ENCODE measurements at places on chromosomes 7 and 10.

DNA sequence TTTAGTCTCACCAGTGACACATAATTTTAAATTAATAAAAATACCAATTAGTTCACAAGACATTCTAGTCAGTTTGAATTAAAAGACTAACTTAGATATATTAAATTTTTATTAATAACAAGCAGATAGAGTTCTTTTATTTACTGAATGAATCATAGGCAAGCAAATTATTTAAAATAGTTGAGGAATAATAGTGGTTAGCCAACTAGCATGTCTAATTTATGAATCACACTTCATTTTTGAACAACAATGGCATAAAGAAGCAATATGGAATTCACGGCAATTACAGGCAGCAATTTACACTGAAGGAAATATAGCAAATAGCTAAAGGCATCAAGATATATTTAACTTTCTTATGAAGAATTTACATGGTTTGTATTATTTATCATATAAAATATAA, 187.0 kb upstream of the SLC26A5 start:
- no peak for DNase-seq

GRCh38 chr10:88515235-88515634, 67.9 kb downstream of the RNLS start:
- no peak for DNase-seq

GRCh38 chr7:11911900-11912299, 79.9 kb upstream of the THSD7A start:
- no peak for DNase-seq

DNA sequence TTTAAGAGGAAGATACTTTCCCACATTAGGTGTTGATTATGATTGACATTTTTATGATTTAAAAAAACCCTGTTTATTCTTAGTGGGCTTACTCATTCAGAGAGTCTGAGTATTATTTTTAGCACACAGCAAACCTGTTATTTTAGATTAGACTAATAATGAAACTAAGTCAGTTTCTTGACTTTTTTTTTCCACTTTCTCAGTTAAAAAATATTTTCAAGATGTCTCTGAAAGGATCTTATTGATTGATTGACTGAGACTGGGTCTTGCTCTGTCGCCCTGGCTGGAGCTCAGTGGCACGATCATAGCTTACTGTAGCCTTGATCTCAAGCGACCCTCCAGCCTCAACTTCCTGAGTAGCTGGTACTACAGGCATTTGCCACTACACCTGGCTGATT, 20.4 kb upstream of the INPP5F start:
- DNase-seq = no peak

DNA sequence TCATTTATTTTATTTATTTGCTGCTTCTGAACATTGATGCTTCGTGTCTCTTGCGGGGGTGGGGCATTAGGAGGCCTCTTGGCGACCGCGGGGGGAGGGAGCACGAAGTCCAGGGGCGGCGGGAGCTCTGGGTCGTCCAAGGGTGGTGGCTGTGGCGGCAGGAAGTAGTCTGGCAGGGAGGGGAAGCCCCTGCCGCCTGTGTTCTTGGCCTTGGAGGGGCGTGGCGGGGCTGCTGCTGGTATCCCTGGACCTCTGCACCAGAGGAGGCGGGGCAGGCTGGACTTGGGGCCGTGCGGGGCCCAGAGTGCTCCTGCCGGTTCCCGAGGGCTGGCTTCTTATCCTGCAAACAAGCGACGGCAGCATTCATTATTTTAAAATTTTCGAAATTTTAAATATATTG, 70.5 kb upstream of the ABI1 start:
- no peak for DNase-seq

DNA sequence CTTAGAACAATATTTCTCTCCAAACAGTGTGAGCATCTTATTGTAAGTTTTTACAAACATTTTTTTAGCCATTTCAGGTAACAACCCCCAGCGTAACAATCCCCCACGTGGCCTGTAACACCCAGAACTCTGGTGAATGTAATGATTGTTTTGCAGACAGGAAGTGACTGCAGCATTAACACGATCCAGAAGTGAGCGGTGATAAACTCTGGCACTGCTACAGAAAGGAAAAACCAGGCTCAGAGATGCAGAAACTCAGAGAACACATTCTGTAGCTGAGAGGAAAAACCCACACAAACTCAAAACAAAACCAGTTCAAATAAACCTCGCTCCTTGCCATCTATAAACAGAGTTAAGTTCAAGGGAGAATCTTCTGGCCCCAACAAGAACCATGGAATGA, 285.7 kb downstream of the FGFR2 start:
- no peak for DNase-seq

- peak; percentile 5 for DNase-seq
Measured at GRCh38 chr10:91096274-91096673, 124.2 kb upstream of the PCGF5 start.

GRCh38 chr10:45500798-45501197, 126.8 kb downstream of the ALOX5 start:
- DNase-seq = no peak

GRCh38 chr10:77350134-77350533, 287.5 kb downstream of the KCNMA1 start:
- no peak for DNase-seq

GRCh38 chr10:110684800-110685446, 40.8 kb downstream of the RBM20 start:
- DNase-seq = no peak

DNA sequence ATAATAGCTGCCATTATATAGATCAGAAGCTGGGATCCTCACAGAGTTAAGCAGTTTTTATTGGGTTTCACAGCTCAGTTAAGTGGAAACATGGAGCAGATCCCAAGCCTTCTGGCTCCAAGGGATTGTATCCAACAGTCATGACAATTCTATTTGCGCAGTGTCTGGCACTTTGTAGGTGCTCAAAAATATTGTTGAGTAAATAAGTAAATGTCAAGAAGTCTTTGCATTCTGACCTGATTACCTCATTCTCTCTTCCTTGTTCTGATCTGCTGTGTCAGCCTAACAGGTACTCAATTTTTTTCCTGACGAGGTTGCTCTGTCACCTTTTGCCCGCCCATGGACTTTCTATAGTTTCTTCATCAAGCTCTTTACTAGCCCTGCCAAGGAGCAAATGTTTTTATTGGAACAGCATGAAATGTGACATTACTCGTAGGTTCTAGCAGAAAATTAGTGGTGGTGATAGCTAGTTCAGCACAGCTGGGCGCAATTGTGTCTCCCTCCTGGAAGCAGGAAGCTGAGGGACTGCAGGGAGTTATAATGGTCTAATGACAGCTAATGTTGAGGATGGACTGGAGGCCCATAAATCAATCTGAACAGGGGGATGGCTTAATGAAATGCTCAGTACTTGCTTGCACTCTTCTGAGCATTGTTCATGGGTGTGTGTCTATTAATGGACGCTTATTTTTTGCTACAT, 680.2 kb downstream of the CCSER2 start:
- no peak for DNase-seq

- no peak for DNase-seq
Measured at GRCh38 chr10:61971003-61971325, 69.5 kb downstream of the ARID5B start.

DNA sequence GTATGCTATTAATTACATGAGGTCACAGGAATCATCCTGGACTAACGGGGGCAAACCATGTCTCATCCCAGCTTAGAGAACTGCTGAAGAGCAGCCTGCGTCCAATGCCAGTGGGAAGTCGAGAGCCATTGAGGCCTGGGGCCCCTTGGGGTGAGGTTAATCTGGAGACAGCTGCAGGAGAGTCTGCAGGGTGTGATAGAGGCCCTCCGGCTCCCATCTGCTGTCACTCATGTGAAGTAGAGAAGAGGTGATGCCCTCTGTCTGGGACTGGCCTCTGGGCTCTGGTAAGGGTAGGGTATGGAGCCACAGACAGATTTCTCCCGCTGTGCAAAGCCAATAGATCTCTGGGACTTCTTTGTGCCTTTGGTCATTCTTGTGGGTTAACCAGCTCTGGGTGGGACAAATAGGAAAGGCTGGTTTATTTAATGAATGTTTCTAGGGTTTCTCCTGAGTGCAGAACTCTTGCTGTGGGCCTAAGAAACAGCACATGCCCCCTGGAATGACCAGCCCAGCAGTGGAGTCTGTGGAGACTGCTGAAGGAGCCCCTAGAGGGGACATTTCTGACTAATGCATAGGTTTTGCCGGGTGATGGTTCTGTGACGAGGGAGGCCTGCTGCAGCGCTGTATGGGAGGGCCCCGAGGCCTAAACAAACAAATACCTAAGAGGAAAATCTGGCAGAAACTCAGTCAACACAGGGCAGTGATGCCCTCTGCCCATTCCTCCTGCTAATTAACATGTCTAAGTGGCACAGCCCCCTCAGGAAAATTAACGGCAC, 34.5 kb downstream of the CRHR2 start:
- no peak for DNase-seq

Data from stimulated activated CD8-positive, alpha-beta memory T cell treated with anti-CD3 and anti-CD28 coated beads, Interleukin-15, amount 100 ng/mL, for 4 hours (primary cell).